ENCODE measurements at places on chromosomes 4 and X.

- DNase-seq, result no peak
Observed at GRCh38 chr4:6391186-6391851, 81.1 kb downstream of the PPP2R2C start.

DNA sequence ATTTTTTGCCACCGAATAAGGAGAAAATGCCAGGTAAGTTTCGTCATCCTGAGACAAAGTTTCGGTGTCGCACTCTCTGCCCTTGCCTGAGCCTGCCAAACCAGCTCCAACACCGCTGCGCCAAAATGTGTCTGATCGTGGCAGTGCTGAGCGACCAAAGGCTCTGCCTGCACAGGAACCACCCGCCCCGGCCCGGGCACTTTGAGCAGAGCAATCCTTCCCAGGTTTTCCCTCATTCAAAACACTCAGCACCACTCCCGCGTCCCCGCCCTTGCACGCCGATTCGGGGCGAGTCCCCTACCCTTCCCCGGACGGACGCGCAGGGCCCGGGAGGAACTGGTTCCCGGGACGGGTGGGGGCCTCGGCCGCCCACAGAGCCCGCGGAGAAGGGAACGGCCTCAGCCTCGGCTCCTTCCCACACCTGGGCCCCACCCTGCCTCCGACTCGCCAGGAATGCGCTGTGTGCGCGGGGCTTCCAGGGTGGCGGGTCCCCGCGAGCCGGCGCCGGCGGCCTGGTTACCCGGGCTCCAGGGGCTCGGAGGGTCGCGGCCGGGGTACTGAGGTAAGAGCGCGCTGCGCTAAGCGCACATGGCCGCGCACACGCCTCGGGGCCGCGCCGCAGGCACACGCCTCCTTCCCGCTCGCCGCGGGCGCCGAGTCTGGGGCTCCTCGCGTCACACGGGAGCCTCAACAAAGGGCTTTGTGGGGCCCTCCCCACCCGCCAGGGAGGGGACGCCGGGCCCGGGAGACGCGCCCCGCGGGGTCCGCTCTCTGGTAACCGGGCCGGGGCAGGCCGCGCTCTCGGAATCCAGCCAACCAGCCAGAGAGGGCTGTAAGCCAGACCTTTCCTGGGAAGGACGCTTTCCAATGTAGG, at the start of gene C4orf36:
Gene C4orf36, minus strand, starts transcription at position 661 of the 874 bp plus-strand sequence. CDS start 902 bp downstream, outside the sequence.
- DNase-seq, result no peak

GRCh38 chr4:105150503-105150902, 3.8 kb downstream of the TET2 start:
- DNase-seq, result no peak

- no peak for DNase-seq
Observed at GRCh38 chr4:8938623-8939022, 67.0 kb upstream of the HMX1 start.

- no peak for DNase-seq
Observed at GRCh38 chrX:73836956-73837477, 274.0 kb downstream of the CHIC1 start.

DNA sequence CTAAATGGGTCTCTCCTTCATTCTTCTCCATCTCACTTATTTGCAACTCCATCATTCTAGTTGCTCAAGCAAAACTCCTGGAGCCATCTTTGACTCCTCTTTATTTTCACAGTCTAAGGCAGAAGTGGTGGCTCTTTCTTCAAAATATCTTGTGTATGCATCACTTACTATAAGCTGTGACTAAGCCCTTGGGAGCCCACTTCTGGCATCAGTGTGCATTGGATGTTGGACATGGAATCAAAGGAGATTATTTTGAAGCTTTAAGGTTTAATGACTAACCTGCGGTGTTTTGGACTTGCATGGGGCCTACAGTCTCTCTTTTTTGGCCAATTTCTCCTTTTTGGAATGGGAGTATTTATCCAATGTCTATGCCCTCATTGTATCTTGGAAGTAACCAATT, 276.8 kb downstream of the SPOCK3 start:
- no peak for DNase-seq

DNA sequence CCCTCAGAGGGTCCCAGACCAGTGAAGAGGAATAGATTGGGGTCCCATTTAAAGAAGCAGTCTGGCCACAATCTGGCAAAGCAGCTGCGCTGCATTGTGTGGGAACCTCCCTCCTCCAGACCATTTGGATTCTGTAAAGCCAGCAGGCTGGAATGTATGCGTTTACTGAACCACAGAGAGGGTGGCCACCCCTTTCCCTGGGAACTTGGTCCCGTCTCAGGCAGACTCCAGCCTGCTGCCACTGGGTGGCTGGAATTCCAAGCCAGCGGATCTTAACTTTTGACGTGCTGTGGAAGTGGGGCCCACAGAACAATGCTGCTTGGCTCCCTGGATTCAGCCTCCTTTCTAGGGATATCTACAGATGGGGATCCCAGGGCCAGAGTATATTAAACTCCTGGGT, 307.2 kb downstream of the DACH2 start:
- no peak for DNase-seq

DNA sequence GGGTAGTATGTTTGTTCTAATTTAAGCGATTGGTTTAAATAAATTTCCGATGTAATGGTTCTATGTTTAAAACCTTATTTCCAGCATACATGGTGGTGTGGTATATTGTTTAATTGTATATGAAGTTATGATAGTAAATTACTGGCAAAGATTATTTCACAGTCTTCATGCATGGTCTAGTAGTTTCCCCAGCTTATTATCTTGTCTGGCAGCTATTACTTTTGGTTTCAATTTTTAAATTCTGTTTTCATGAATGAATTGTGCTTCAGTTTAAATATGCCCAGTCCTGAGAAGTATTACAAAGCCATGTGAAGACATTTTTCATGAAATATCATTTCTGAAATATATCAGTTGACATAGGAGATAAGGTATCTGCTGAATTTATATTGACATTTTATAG, 6.3 kb downstream of the ALG13 start:
- DNase-seq, result no peak

GRCh38 chrX:68989456-68989855, 160.6 kb downstream of the EFNB1 start:
- DNase-seq, result no peak

GRCh38 chr4:4759883-4760282, 99.6 kb upstream of the MSX1 start:
- no peak for DNase-seq

DNA sequence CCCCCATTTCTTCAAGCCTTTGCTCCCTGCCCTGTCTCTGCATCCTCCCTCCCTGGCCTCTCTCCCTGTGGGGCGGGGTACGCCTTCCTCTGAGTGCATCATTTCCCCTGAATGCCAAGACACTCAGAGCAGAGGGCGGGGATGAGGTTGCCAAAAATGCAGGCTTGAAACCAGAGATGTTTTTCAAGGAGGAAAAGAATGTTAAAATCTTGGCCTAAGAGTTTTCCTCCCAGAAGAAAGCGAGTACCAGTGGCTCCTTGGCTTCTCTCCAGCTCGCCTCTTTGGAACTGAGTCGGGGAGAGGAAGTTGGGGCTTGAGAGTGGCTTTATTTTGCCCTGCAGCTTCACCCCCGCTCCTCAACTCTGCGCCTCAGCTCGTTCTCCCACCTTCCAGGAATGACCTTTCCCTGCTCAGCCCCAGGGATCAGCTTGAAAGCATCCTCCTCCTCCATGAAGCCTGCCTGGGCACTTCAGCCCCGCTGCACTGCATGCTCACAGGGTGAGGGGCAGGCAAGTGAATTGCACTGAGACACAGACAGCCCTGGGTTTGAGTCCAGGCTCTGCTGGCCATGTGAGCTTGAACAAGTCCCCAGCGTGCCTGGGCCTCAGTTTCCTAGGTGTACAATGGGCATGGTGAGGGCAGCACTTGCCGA, 57.5 kb upstream of the SORCS2 start:
- no peak for DNase-seq

GRCh38 chr4:74315376-74315775, 7.1 kb downstream of the EPGN start:
- no peak for DNase-seq

- DNase-seq, result no peak
Observed at GRCh38 chr4:140174543-140174942, 20.6 kb upstream of the MAML3 start.

GRCh38 chr4:55186123-55186522, 60.7 kb upstream of the KDR start:
- DNase-seq, result no peak

DNA sequence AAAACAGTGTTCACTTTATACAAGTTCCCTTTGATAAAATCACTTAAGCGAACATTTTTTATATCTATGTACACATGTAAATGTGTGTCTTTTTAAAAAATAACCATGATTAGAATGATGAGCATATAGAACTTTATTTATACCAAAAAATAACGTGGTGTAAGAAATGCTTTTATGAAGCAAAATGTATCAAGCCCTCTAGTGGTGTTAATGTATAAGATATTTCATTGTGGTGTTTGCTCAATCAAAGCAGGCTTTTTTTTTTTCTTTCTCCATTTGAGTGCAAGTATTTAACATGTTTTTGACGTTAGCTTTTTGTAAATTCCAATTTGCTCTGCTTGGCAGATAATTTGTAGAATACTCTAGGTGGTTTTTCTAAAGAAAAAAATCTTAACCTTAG, 2092.4 kb upstream of the TENM3 start:
- no peak for DNase-seq

- no peak for DNase-seq
Observed at GRCh38 chrX:154712781-154713740, 37.8 kb downstream of the GAB3 start.

GRCh38 chr4:175944126-175944910, 121.3 kb upstream of the WDR17 start:
- no peak for DNase-seq

GRCh38 chr4:172007889-172008288, 194.7 kb downstream of the GALNTL6 start:
- DNase-seq, result no peak

DNA sequence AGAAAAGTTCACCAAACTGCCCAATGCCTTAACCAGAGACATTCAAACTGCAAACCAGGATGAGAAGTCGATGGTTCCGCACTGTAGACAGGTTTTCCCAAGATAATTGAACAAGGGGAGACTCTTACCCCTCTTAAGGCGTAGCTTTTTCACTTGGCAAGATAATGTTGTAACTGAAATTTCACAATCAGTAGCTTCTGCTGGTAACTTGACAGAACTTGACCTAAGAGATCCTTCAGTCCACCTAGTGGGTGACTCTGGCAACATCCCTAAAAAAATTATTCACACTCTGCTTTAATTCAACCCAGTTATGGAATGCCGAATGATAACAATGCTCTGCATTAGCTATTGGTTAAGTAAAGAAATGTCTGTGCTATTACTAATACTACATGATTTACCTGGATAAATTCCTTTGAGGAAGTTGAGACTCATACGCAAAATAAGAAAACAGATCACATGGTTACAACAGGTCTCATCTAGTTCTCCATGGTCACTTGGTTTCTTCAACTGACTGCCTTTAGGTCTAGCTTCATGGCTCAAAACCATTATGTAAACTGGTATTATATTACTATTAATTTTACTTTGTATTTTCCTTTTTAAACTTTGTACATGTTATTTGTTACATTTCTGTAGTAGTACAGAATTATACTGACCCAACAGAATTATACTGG, 9.1 kb downstream of the ELF2 start:
- no peak for DNase-seq

GRCh38 chrX:57286507-57287251, at the start of gene FAAH2:
TSS of gene FAAH2 (plus strand) at chrX:57286706. CDS start at chrX:57286826, 120 bp downstream.
- DNase-seq, result peak; percentile 74

- DNase-seq, result no peak
Observed at GRCh38 chr4:178611062-178611461, 1168.8 kb upstream of the AGA start.

GRCh38 chr4:122309988-122310626, 68.7 kb upstream of the ADAD1 start:
- no peak for DNase-seq

GRCh38 chr4:186644311-186644638, 79.4 kb downstream of the FAT1 start:
- no peak for DNase-seq

- no peak for DNase-seq
Observed at GRCh38 chr4:1404573-1405253, 1.5 kb downstream of the NKX1-1 start.

- no peak for DNase-seq
Observed at GRCh38 chr4:186486172-186486571, 69.2 kb downstream of the MTNR1A start.

DNA sequence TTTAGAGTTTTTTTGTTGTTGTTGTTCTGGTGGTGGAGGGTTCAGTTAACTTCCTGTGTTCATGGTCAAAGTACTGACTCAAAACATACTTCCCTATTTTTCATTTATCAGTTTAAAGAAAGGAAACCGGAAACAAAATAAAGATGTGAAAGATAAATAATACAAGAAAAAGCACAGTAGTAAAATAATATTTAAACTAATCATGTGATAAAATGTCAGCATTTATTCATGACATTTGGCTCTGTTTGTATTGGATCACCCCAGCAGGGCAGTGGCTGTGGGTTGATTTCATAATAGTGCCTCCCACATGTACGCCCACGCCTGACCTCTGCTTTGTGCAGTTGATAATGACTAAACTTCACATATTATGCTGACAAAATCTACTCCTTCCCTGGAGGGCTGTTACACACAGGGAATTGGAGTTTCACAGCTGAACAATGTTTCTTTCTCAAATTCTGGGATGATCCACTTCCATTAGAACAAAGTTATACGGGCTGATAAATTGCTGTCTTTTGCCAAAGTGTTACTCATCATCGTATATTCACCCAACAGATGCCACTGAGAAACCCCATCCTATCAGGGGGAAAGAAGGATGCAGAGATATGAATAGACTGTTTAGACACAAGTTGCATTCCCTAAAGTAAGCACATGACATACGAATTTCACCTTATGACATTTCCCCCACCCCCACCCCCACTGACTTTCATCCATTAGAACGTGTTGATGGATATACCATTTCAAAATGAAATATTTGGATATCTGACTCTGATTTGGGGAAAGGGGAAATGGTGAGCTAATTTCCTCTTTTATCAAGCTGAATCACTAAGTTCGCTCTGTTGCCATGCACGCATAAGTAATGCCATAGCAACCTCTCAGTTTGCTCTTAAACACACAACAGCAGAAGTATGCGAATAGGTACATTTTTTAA, 48.3 kb downstream of the AMELX start:
- DNase-seq, result no peak

GRCh38 chr4:164383358-164384220, 370.3 kb upstream of the SMIM31 start:
- DNase-seq, result no peak

DNA sequence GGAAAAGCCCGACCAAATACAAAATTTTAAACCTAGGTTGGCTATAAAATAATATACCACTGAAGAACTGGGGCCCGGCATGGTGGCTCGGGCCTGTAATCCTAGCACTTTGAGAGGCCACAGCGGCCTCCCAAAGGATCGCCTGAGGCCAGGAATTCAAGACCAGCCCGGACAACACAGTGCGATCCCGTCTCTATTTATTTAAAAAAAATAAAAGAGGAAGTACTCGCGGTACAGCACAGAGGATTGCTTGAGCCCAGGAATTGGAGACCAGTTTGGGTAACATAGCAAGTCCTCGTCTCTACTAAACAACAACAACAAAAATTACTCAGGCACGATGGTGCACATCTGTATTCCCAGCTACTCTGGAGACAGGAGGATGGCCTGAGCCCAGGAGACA, 44.8 kb upstream of the CDKN2AIP start:
- no peak for DNase-seq
